GM10248 (cell line): ENCODE measurements at places on chromosomes 16 and 17.

GRCh38 chr17:61996916-61997605 lies 68.0 kb downstream of the MED13 start:
- DNase-seq, result no peak

- no peak for DNase-seq
These were observed 28.7 kb upstream of the FOXF1 start for GRCh38 chr16:86481607-86482006.

DNA sequence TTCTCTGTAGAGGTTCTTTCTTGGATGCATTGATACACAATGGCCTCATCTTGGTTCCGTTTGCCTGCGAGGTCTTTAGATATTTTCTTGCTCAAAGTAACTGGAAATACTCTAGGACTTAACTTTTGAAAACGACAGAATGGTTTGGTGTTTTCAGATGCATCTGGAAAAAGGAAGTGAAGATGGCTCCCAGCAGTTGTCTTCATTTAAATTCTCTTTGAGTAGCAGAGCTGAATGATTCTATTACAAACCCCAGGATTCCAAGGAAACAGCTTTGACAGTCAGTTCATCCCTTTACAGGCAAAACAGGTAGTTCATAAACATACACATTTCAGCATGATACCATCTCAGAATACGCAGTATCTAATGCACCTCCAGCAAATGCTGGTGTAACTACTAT lies 54.8 kb downstream of the PSMD12 start:
- no peak for DNase-seq

DNA sequence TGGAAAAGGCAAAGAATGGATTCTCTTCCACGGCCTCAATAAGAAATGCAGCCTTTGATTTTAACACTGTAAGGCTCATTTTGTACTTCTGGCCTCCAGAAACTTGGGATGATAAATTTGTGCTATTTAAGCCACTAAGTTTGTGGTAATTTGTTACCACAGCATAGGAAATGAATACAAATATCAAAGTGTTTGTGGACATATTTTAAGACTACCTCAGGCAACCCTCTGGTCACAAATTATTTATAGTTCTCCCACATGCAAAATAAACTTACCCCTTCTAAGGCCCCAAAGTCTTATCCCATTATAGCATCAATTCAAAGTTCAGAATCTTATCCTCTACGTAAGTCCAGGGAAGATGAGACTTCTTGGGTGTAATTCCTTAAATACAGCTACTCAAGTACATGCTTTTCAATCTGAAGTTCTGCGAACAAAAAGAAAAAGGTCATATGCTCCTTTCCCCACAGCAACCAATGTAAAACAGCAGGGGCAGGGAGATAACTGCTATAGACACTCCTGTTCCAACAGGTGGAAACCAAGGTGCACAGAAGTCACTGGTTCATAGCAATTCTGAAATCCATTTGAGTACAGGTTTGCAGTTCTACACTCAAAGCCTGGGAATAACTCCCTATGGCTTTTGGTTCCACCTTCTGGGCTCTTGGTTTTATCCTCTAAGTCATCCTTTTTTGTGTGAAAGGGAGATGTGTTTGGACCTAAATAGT lies 5.4 kb upstream of the EFCAB13 start:
- DNase-seq, result no peak

DNA sequence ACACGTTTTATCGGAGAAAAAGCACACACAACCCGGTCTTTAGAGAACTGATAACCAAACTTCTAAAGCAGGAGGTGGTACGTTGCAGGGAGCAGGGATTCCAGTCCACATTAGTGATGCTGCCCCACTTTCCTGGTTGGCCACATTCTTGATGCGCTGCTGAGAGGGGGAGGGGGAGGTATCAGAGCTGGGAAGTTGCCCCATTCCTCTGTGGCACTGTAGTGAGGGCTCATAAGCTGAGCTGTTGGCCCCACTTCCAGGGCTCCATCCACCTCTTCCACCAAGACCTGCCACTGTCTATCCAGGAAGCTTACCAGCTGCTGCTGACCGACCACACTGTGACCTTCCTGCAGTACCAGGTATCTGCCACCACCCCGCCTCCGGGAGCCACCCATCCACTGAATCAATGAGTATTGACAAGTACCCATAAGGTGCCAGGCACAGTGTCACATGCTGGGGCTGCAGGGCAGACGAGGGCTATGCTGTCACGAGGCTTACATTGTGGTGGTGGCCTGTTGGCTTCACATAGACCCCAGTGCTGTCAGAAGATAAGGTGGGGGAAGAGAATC lies 1.1 kb downstream of the TSEN54 start:
- DNase-seq, result no peak
